ENCODE measurements at places on chromosomes 1 and 21. TPM values are rescaled to one million over a fixed set of nuclear protein-coding genes. Genes with fewer than 3 reads are reported as not detected.

DNA sequence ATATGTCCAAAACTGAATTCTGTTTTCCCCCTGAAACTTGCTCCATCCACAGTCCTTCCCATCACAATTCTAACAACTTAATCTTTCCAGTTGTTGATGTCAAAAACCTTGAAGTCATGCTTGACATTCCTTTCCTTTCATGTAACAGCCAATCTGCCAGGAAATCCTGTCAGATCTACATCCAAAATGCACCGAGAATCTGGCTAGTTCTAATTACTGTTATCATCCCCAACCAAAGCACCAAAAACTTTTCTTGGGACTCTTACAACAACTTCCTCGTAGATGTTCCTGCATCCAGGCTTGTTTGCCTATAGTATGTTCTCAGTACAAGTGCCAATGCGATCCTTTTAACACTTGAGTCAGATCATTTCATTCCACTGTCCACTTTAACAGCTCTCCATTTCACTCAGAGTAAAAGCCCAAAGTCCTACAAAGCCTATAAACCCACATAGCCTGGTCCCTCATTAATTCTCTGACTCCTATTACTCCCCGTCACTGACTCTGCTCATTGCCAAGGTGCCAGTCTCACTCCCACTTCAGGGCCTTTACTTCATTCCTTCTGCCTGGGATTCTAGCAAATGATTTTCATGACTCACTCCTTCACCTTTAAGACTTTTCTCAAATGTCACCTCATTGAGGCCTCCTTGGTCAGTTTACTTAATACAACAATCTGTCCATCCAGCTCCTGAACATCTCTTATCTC lies 493.2 kb upstream of the NFIA start:
- DNase-seq, result no peak

DNA sequence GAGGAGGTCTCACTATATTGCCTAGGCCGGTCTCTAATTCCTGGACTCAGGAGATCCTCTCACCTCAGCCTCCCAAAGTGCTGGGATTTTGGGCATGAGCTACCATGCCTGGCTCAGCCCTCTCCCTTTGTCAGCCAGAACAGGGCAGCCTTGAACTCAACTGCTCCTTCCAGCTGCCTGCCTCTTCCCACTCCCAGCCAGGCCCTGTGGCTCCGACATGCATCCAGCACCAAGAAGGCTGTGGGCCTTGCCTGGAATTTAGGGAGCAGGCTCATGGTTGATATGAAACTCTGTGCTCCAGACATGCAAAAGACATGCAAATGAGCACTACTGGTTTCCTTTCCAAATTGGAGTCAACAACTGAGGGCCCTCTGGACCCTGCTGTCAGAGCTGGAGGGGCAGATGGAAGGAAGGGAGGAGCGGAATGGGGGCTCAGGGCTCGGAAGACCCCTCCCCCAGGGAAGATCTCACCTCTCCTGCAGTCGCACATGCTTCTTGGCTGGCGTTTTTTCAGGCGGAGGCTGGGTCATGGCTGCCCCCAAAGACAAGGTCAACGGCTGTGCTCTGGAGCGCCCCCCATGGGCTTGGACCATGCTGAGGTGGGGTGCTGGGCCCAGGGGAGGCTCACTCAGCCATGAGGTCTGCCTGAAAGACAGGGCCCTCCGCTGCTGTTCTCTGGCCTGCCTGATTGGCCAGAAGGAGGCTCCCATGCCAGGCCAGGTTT lies 1.4 kb downstream of the PTPN7 start:
- DNase-seq, result no peak

DNA sequence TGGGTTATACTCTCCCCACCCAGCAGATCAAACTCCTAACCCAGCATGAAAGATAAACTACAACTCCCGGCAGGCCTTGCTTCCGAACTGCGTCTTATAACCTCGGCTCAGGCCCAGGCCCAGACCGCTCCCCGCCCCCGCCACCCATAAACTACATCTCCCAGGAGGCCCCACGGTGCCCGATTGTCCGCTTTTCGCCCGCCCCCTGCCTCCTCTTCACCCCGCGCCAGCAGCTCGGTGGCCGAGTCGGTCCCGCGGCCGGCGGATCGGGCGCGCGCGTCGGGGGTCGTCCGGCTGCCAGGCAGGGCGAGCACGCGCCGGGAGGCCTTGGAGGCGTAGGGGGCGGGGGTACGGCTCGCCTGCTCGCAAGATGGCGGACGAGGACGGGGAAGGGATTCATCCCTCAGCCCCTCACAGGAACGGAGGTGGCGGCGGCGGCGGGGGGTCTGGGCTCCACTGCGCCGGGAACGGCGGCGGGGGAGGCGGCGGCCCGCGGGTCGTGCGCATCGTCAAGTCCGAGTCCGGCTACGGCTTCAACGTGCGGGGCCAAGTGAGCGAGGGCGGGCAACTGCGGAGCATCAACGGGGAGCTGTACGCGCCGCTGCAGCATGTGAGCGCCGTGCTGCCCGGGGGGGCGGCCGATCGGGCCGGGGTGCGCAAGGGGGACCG lies at the start of gene SNX27:
Gene SNX27 (plus strand): TSS at position 219 of the 669 bp plus-strand sequence. CDS start 152 bp downstream, at position 371.
- DNase-seq, result peak; percentile 92

GRCh38 chr1:209634005-209634737 lies 18.1 kb downstream of the LAMB3 start:
- DNase-seq, result peak; percentile 53

GPR25 gene
- not detected for total RNA-seq

- DNase-seq, result no peak
Measured at GRCh38 chr1:151418081-151418480, 18.7 kb downstream of the PSMB4 start.

TMEM61 gene
- not detected for total RNA-seq

DNA sequence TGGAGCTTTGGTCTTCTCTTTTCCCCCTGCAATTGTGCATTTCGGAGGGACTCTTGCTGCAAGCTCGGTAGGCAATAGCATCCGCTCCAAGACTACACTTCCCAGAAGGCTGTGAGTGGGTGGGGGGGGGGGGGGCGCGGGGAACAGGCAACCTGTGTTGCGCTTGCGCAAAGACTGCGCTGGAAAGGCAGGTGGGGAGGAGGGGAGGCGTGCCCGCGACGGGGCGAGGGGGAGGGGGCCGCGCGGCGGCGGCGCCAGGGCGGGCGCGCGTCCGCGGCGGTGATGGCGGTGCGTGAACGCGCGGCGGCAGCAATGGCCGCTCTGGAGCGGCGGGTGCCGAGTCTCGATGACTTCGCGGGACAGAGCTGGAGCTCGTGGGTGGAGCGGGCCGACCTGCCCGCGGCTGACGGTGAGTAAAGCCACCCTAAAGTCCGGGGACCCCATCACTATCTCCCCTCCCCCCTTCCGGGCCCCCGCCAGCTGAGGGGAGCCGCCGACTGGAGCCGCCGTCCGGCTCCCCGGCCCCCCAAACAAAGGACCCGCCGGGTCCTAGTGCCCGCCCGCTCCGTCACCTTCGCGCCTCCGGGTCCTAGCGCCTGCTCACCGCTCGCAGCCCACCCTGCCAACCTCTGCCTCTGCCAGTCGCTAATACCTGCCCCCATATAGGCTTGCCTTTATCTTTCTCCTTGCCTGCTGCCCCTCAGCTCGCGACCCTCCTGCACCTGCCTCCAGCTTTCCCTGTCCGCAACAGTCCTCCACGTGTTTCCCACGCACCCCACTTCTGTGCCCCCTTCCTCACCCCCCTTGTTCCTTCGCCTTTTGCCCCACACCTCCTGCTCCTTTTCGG lies at the start of gene ATXN7L2:
Gene ATXN7L2 (plus strand): TSS at position 234 of the 847 bp plus-strand sequence. CDS start 49 bp downstream, at position 283.
- DNase-seq, result peak; percentile 84

DNA sequence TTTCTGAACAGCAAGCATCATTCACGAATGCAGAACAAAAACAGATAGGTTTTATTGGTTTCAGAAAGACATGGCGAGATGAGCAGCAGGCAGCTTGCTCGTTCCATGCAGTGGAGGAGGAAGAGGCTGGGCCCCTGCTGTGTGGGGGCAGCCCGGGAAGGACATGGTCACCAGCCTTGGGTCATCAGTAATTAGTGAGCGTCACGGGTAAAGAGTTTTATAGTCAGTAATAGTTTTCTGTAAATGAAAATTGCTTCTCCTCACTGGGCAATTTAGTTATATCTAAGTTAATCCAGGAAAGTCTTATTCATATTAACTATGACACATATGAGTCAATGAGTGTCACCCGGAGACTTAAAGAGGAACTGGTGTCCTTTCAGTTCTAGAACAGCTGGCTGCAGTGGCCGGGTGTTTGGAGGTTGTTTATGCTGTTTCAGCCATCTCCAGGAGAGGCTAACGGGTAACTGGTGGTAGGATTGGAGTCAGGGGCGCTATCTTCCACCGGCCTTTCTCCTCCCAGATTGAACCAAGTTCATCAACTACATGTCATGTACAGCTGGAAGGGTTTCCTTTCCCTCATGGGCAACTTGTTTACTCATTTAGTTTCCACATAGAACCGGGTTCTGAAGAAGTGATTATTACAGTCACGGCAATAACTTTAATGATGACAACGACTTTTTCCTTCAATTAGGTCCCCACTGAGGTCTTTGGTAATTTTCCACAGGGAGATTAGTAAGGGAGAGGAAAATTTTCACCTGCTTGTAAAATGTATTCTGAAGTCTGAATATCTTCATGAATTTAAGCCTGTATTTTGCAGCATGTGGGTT lies 34.6 kb upstream of the SLC45A1 start:
- DNase-seq, result peak; percentile 18

- peak; percentile 27 for DNase-seq
Measured at GRCh38 chr1:92872719-92873118, 40.9 kb downstream of the RPL5 start.

ST6GALNAC3 gene
- 0.05 TPM for total RNA-seq

- DNase-seq, result peak; percentile 39
Measured at GRCh38 chr1:219568733-219569132, 44.2 kb downstream of the ZC3H11B start.

GRCh38 chr21:45412491-45412890 lies 7.5 kb downstream of the COL18A1 start:
- DNase-seq, result no peak

DNA sequence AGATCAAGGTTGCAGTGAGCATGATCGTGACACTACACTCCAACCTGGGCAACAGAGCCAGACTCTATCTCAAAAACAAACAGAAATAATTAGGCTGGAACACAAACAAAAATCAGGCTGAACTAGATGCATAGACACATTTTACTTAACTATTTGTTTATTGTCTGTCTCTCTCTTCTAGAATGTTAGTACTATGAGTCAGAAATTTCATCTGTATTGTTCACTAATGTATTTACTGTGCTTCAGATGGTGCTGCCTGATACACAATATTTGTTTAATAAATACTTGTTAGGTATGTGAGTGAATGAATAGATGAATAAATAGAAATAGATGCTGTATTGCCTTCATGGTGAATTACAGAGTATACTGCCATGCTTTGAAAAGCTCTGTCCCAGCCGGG lies 6.0 kb upstream of the LIN28A start:
- no peak for DNase-seq

GRCh38 chr1:46034601-46035516 lies 97.6 kb downstream of the PIK3R3 start:
- DNase-seq, result no peak

DNA sequence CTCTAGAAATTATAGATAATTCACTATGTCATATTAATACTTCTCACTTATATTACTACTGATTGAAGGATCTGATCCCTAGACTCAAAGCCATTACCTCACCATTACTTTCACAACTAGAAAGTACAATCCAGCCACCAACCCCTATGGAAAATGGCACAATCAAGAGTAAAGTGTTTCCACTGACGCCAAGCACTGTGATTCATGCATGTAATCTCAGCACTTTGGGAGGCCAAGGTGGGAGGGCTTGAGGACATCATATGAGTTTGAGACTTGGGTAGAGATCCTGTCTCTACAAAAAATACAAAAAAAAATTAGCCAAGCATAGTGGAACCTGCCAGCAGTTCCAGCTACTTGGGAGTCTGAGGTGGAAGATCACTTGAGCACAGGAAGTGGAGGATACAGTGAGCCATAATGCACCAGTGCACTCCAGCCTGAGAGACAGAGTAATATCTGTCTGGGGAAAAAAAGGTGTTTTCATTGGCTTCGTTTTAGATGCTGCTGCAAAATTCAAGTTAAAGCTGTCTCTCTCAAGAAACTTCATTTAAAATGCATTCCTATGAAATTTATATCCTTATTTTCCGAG lies 126.5 kb downstream of the AKT3 start:
- DNase-seq, result no peak

- DNase-seq, result peak; percentile 71
Measured at GRCh38 chr1:59272507-59272906, 24.4 kb upstream of the FGGY start.

DNA sequence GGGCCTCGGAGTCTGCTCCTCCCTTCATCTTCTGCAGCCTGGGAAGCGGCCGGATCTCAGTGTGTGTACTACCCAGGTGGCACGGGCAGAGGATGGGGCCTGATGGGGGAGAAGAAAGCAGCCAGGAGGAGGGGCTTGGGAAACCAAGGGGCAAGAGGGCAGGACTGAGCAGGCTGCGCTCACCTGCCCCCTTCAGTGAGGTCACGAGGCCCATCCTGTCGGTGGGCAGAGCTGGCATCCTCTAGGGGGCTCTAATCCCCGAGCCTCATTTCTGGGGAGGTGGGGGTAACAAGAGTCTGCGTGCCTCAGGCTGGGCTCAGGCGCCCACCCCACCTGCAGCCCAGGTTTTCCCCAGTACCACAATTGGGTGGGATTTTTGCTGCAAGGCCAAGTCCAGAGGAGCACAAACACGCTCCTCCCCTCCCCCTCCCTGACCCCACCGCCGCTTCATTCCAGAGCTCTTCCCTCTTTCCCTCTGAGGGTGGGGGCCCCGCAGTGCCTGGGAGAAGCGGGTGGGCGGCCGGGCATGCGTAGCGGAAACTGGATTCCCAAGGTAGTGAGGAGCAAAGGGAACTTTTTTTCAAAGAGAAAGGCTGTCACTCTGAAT lies 1.8 kb upstream of the WNT3A start:
- no peak for DNase-seq

SYPL2 gene
- total RNA-seq, result 0.05 TPM

DNA sequence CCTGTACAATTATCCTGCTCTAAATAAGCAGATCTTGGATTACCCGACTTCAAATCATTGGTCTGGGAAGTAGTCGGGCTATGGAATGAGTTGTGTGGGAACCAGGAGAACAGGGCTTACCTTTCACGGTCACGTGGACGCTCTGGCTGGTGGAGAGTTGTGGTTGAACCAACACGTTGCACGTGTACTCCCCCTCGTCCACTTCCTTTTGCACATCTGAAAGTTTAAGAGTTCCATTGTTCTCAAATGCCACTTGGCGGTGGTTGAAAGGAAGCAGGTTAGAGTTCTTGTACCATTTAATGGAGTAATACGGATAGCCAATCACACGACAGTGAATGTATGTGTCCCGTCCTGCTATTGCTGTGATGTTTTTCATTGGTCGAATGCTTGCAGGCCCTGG lies 470.7 kb downstream of the PCP4 start:
- no peak for DNase-seq

GRCh38 chr1:91570120-91570448 lies 69.4 kb downstream of the CDC7 start:
- DNase-seq, result no peak

- peak; percentile 60 for DNase-seq
Measured at GRCh38 chr1:155093911-155094621, 15.4 kb downstream of the EFNA3 start.

Measured in M059J (cell line).